T-helper 22 cell (primary cell): ENCODE measurements at places on chromosomes 16 and 17.

- DNase-seq, result no peak
Measured at GRCh38 chr17:65243838-65244625, 106.9 kb downstream of the RGS9 start.

GRCh38 chr17:17675416-17675815 lies 5.8 kb upstream of the RAI1 start:
- DNase-seq, result no peak

DNA sequence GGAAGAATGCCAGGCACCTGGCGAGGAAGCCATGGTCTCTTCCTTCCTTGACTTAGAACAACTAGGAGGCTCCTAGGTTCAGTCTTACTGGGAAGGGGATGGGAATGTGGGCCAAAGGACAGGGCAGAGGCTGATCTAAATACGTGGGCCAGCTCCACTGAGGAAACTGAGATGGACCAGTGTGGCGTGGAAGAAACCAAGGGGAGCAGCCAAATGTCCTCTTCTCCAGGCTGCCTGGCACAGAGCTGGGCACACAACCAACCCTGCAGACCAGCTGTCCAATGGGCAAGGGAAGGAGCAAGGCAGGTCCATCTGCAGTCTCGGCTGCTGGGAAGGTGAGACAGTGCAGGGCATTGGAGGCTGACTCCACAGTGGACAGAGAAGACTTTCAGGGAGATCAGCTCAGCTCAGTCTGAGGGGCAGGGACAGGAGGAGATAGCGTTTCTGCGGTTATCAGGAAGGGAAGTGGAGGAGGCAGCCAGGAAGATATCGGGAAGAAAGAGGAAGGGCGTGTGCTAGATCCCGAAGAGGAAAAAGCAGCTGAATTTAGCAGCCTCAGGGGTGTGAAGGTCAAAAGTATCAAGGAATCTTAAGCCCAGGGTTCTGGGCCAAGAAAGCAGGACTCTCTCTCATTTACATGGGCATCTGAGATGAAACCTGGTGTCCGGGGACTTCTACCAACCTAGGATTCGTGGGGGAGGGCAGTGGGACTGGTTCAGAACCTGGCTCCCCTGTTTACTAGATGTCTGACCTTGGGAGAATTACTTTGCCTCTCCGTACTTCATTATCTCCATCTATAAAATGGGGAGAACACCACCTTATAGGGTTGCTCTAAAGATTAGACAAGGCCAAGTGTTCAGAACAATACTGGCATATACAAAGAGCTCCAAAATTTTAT lies 1.8 kb downstream of the KIFC3 start:
- no peak for DNase-seq

GRCh38 chr16:24541233-24541933 lies 2.0 kb downstream of the RBBP6 start:
- DNase-seq, result no peak

- no peak for DNase-seq
Measured at GRCh38 chr16:67666032-67666551, 458 bp downstream of the ENKD1 start.

- no peak for DNase-seq
Measured at GRCh38 chr16:53219795-53220454, 165.1 kb downstream of the CHD9 start.

DNA sequence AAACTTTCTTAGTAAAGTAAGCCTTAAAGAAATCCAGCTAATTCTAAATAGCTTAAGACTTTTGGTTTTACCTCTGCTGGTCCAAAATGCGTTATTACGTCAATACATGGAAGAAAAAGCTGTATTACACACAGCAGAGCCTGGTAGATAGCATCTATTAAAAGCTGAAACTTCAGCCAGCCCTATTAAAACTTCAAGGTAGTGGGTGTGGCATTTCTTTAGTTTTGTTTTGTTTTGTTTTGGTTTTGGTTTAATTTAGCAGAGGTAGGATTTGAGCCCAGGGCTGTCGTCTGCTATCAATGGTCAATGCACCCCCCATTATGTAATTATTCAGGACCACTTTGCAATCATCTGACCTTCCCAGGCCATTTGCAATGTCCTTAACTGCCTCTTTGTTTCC lies 318.4 kb upstream of the MAF start:
- no peak for DNase-seq

GRCh38 chr16:61544165-61544564 lies 492.1 kb downstream of the CDH8 start:
- DNase-seq, result no peak

DNA sequence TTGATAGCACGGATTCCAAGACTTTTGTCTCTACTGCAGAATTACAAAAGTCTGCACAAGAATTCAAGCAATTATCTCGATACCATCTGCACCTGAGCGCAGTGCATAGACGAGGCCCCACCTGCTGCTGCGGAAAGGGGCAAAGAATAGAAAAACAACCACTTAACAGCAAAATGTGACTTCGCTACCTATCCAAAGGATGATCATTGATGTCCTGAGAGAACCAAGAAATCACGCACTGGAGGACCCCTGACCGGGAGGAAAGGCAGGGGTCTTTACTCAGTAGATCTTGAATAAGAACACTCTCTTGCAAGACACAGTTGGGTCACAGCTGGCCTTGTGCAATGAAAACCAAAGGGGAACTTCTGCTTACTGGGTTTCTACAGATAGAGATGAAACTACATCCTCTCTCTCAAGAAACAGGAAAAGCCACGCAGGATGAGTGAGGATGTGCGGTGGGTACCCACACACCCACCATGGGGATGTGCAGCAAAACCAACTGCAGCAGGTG lies 147.4 kb upstream of the RPH3AL start:
- no peak for DNase-seq

DNA sequence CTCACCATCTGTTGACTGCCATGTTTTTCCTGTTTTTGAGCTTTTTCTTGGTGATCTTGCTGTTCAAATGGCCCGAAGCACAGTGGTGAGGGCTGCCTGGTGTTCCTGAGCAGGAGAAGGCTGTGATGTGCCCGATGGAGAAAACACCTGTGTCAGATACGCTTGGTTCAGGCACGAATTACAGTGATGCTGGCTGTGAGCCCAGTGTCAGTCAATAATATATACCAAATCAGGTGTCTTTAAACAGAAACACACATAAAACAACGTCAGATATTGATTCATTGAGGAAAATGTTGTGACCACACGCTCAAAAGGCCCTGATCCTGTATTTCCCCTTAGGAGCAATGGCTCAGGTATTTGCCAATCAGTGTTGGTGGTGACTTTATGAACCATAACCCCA lies 111.7 kb downstream of the SDR42E1 start:
- DNase-seq, result no peak

DNA sequence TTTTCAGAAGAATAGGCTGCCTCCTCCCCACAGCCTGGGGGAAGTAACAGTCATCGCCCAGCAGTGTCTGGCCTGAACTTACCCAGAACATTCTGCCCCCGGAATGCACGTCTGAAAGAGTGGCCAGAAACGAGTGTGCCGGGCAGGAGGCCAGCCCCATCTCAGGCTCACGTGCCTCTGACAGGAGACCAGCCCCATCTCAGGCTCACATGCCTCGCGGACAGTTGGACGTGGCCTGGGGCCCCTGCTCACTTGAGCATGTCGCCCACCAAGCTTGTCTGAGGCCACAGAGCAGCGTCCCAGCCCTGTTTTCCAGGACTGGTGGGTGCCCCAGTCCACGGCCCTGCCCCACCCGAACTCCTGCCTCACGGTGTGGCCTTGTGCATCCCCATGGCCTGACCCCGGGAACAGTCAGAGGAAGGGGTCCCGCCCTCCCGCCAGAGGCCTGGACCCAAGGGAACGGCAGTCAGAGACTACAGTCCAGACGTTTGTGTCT lies 16.3 kb upstream of the CDH15 start:
- no peak for DNase-seq

DNA sequence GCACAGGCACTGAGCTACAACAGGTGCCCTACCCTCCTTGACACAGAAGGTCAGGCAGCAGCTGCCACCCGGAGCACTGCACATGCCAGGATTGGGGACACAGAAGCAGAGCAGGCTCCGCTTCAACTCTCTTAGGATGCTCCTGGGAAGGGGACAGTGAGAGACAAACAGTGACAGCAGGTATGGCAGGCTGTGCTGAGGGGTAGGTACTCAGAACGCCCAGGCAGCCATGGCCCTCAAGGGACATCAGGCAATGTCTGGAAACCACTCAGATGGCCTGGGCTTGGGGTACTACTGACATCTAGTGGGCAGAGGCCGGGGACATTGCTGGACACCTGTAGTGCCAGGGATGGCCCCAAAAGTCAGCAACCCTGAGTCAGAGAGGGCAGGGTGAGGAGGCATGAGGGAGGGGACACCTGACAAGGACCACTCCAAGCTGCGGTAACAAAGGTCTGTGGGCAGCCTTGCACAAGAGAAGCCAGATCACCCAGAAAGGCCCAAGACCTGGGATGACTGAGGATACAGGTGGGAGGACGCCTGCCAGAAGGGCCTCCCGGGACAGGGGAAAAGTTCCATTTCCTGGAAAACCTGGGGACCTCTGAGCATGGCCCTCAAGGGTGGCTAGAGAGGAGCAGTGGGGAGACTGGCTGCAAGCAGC lies 21.2 kb downstream of the PEMT start:
- DNase-seq, result no peak

- DNase-seq, result no peak
Measured at GRCh38 chr17:72416054-72416675, 295.3 kb downstream of the SOX9 start.

DNA sequence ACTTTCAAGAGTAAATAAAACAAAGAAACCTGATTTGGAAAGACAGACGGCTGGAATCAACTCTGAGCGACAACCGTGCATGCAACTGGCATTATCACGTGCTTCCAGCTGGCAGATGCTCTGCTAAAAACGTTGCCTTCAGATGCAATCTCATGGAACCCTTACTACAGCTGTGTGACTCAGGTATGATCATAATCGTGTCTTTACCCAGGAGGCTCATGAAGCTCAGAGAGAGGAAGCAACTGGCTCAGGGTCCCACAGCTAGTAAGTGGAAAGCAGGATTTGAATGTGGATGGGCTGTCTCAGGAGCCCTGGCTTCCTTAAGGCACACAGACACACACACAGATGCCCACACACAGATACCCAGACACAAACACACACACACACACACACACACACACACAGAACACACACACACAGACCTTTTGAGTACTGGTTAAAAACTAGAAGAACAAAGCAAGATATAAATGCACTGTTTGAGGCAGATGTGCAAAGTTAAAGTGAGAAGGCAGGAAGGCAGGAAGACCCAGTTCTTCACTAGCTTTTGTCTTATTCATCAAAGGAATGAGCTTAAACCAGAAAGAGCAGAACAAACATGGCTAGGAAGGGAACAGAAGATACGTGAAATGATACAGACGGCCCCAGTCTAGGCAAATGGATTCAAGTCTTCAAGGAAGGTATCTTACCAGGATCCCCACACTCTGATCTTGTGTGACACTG lies 275.2 kb downstream of the MAF start:
- DNase-seq, result no peak

DNA sequence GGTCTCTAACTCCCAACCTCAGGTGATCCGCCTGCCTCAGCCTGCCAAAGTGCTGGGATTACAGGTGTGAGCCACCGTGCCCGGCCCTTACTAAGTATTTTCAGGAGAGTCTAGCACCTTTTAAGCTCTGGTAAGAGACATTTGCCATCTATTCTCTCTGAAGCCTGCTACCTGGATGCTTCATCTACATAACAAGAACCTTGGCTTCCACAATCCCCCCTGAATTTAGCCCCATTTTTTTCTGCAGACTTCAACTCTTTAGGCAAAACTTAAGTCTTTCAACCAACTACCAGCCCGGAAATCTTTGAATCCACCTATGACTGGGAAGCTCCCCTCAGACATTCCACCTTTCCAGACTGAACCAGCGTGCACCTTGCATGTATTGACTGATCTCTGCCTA lies 14.0 kb upstream of the UBE2I start:
- DNase-seq, result no peak

- DNase-seq, result no peak
Measured at GRCh38 chr16:49585143-49585832, 211.7 kb downstream of the C16orf78 start.

DNA sequence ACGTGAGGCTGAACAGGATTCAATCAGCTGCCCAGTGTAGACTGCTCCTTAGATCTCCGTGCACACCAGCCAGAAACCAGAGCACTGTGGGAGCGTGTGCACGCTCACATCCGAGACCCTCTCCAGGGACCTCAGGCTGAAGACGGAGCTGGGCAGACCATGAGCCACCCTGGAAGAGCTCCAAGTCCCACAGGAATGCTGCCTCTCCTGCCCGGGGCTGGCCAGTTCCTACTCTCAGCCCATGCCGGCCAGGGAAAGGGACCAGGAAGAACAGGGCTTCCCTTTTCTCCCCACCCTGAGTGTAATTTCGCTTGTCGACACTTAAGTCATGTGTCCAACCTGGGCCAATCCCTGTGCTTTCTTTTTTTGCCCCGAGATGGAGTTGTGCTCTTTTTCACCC lies 6.9 kb downstream of the ALYREF start:
- DNase-seq, result no peak

DNA sequence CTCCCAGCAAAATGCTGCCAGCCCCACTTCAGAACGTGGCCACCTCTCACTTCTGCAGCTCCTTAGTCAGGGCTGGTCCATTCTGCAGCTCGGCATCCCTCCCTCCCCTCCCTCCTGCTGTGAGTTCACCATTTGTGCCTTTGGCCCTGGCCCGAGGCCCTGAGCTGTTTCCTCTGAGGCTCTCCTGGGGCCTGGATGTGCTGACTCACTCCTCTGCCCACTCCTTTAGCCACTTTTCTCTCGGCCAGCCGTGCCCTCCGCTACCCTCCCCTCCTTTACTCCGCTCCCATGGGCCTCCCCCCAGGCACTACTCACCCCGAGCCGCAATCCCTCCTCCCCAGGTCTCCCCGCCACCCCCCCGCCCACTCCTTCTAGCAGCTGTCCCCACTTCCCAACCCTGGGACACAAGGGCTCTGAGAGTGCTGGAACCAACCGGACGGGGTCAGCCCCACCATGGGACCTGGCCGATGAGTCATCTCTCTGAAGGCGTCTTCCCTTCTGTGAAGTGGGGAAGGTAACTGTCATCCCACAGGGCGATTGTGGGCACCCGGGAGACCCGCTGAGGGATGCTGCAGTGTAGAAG lies 11.5 kb downstream of the KCNG4 start:
- DNase-seq, result no peak

GRCh38 chr17:1232786-1233185 lies 37.5 kb upstream of the BHLHA9 start:
- no peak for DNase-seq

- no peak for DNase-seq
Measured at GRCh38 chr17:27540318-27541101, 84.3 kb downstream of the KSR1 start.

- DNase-seq, result no peak
Measured at GRCh38 chr16:61555718-61556441, 480.4 kb downstream of the CDH8 start.

DNA sequence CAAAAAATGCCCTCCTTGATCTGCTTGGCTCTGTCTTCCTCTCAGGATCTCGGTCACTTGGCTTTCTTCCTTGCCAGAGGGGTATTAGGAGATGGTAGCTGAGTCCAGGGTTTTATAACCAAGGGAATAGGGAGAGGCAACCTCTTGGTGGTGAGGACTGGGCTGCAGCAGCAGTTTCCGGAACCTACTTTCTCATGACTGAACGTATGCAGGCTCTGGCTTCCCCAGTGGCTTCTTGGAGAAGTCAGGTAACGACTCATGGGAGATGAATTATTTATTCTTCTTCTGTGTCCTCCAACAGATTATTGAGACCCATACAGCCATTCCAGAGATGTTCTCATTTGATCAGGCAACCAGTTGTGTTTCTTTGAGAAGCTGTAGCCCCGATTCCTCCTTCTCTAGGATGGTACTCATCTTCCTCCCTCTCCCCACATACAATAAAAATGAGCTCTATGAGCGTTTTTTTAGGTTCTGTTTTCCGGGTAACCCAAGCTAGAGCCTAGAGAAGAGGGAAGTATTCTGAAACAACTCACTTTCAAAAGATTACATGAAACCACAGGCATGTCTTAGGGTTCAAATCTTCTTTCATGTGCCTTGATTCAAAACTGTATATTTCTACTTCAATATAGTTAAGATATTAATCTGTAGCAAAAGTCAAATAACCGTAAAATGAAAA lies 22.3 kb upstream of the DHX40 start:
- DNase-seq, result no peak
